ENCODE measurements at places on chromosomes 11 and 22. TPM values are rescaled to one million over a fixed set of nuclear protein-coding genes. Genes with fewer than 3 reads are reported as not detected.

MMP27 gene
- total RNA-seq = not detected

BTG4 gene
- not detected for total RNA-seq

- no peak overlapping the region for H3K4me3 ChIP-seq
- no peaks in the 10 kb centered on the region for H3K27me3 ChIP-seq
- H3K27ac ChIP-seq = no peak overlapping the region
Observed at GRCh38 chr11:90176069-90176468, 41.6 kb downstream of the NAALAD2 start.

SLC22A9 gene
- total RNA-seq = not detected

DNA sequence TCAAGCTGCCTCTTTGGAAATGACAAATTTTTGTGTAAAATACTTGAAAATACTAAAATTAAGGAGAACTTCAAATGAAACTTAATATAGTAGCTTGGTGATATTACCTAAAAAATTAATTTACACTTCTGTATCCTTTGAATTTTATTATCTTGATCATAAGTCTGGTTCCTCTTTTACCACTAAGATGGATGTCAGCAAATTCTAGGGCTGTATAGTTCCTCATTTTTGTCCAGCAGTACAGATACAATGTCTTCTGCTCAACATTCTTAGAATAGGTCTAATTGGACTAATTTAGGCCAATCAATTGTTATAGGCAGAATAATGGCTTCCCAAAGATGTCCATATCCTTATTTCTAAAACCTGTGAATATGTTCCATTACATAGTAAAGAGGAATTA is 1298.0 kb upstream of the RAG2 start:
- H3K36me3 ChIP-seq = no peaks in the 10 kb centered on the region
- no peaks in the 10 kb centered on the region for H3K4me1 ChIP-seq
- H3K27ac ChIP-seq = no peak overlapping the region
- DNase-seq = no peak
- H3K4me3 ChIP-seq = no peak overlapping the region

HPX gene
- not detected for total RNA-seq

F2 gene
- total RNA-seq = not detected

OR52A1 gene
- not detected for total RNA-seq

SLCO2B1 gene
- total RNA-seq = 0.98 TPM

DNA sequence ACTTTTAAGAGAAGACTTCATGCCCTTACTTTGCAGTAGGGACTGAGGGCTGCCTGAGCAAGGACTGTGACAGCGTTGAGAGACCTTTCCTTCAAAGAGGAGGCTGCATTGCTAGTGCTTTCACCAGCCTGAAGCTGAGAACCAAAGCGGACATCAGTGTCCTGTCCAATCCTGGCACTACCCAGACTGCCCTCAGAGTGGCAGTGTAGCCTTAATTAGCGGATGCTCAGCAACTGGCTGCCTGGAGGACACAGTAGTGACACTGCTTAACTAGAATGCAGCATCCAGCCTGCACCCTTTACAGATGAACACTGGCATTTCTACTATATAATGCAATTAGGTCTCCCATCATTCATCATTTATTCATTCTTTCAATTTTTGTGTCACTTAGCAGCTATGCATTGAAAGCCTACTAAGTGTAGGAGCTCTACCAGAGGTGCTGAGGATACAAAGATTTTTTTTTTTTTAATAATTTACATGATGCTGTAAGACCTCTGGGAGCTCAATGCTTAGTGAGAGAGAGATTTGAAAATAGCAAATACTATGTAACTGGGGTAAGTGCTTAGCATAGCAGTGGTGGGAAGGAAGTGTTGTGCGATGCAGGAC is 36.9 kb upstream of the SLC36A4 start:
- H3K36me3 ChIP-seq = no peaks in the 10 kb centered on the region
- DNase-seq = peak; percentile 35
- H3K4me3 ChIP-seq = no peak overlapping the region
- no peaks in the 10 kb centered on the region for H3K4me1 ChIP-seq

PGA5 gene
- not detected for total RNA-seq

GRCh38 chr11:86483940-86484794 is 109.5 kb downstream of the CCDC81 start:
- no peak for DNase-seq
- peaks cover 8% of the 10 kb centered on the region for H3K4me1 ChIP-seq
- no peak overlapping the region for H3K4me3 ChIP-seq

DAGLA gene
- total RNA-seq = 0.20 TPM

DNA sequence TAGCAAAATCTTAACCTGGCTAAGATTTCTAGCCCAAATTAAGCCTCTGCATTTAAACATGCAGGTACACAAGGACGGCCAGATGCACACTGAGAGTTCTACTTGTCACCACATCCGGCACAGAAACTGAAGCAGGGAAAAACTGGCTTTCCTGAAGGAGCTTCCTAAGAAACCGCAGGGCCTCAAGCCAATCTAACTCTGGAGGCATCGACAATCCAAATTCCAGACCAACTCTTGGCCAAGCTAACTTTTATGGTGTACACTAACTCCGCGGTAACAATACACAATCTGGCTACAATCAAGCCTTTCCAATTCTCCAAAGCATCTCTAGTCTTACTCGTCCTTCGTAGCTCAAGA is 1.2 kb downstream of the MSANTD2 start:
- peak overlapping the region; percentile 95 for H3K4me3 ChIP-seq
- H3K27me3 ChIP-seq = no peaks in the 10 kb centered on the region
- no peaks in the 10 kb centered on the region for H3K36me3 ChIP-seq
- peak overlapping the region; percentile 94 for H3K27ac ChIP-seq

- DNase-seq = no peak
- no peaks in the 10 kb centered on the region for H3K36me3 ChIP-seq
- H3K27me3 ChIP-seq = no peaks in the 10 kb centered on the region
- H3K4me1 ChIP-seq = no peaks in the 10 kb centered on the region
- no peak overlapping the region for H3K27ac ChIP-seq
Observed at GRCh38 chr11:24900960-24901549, 404.2 kb downstream of the LUZP2 start.

GRCh38 chr11:3735827-3736226 is 61.5 kb downstream of the NUP98 start:
- no peak for DNase-seq
- H3K4me1 ChIP-seq = no peaks in the 10 kb centered on the region
- peaks cover 35% of the 10 kb centered on the region for H3K36me3 ChIP-seq

MRGPRE gene
- total RNA-seq = not detected

GRCh38 chr22:39815932-39816331 is 77.6 kb downstream of the ENTHD1 start:
- H3K27me3 ChIP-seq = no peaks in the 10 kb centered on the region
- no peak overlapping the region for H3K4me3 ChIP-seq
- DNase-seq = no peak
- no peaks in the 10 kb centered on the region for H3K36me3 ChIP-seq

DNA sequence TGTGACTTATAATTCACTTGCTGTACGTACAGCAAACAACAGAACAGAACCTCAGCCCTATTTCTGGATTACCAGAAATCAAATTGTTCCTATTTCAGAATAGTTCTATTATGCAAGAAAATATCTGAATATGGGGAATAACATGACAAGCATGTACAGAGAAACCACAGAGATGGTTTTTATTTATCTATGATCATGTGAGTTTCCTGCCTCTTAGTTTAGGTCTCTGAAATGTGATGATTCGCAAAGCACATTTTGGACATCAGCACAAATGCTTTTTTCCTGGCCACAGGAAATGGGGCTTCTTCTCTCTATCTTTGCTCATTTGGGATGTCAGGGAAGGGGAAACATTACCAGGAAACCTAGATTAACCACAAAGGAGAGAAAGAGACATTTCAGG is 266.7 kb upstream of the CTSC start:
- H3K36me3 ChIP-seq = no peaks in the 10 kb centered on the region
- no peaks in the 10 kb centered on the region for H3K27me3 ChIP-seq
- H3K4me1 ChIP-seq = no peaks in the 10 kb centered on the region
- no peak for DNase-seq
- no peak overlapping the region for H3K27ac ChIP-seq
- H3K4me3 ChIP-seq = no peak overlapping the region

DNA sequence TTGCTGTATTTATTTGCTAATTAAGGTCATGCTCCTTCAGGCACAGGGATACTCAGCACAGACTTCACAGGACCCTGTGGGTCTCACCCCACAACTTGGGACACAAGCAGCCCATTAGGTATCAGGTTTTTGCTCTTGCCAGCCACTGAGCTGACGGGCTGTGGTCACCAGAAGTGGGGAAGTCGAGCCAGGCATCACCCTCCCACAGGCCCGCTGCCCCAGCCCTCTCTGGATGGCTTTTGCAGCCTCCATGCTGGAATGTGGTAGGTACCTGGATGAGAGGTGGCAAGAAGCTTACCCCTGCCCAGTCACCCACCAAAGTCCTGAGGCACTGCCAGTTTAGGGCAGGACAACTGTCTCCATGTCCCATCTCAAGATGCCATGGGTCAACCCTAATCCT is 88.4 kb downstream of the PAX6 start:
- H3K4me1 ChIP-seq = no peaks in the 10 kb centered on the region
- no peak overlapping the region for H3K4me3 ChIP-seq
- no peaks in the 10 kb centered on the region for H3K36me3 ChIP-seq
- no peak overlapping the region for H3K27ac ChIP-seq

GRCh38 chr11:29634244-29634643 is 382.6 kb downstream of the KCNA4 start:
- no peak overlapping the region for H3K27ac ChIP-seq
- H3K4me1 ChIP-seq = no peaks in the 10 kb centered on the region
- H3K27me3 ChIP-seq = no peaks in the 10 kb centered on the region
- no peaks in the 10 kb centered on the region for H3K36me3 ChIP-seq
- H3K4me3 ChIP-seq = no peak overlapping the region

GRCh38 chr22:49772692-49773091 is 55.0 kb downstream of the BRD1 start:
- H3K4me1 ChIP-seq = no peaks in the 10 kb centered on the region
- no peaks in the 10 kb centered on the region for H3K27me3 ChIP-seq
- no peak overlapping the region for H3K27ac ChIP-seq
- DNase-seq = peak; percentile 29
- H3K4me3 ChIP-seq = no peak overlapping the region

- no peak overlapping the region for H3K4me3 ChIP-seq
- no peaks in the 10 kb centered on the region for H3K27me3 ChIP-seq
- H3K36me3 ChIP-seq = no peaks in the 10 kb centered on the region
- no peaks in the 10 kb centered on the region for H3K4me1 ChIP-seq
- no peak overlapping the region for H3K27ac ChIP-seq
- DNase-seq = peak; percentile 41
Observed at GRCh38 chr22:24181996-24182899, 961 bp downstream of the SUSD2 start.

OR8A1 gene
- total RNA-seq = not detected

- no peak overlapping the region for H3K4me3 ChIP-seq
- no peak for DNase-seq
- no peaks in the 10 kb centered on the region for H3K36me3 ChIP-seq
- H3K27ac ChIP-seq = no peak overlapping the region
- H3K4me1 ChIP-seq = peaks cover 10% of the 10 kb centered on the region
- H3K27me3 ChIP-seq = no peaks in the 10 kb centered on the region
Observed at GRCh38 chr22:40476341-40476740, 105.9 kb downstream of the SGSM3 start.

GRCh38 chr11:110991661-110992355 is 253.7 kb upstream of the POU2AF2 start:
- H3K27ac ChIP-seq = no peak overlapping the region
- DNase-seq = no peak
- no peak overlapping the region for H3K4me3 ChIP-seq
- H3K36me3 ChIP-seq = no peaks in the 10 kb centered on the region
- no peaks in the 10 kb centered on the region for H3K4me1 ChIP-seq

TMEM86A gene
- total RNA-seq = 1.3 TPM

DNA sequence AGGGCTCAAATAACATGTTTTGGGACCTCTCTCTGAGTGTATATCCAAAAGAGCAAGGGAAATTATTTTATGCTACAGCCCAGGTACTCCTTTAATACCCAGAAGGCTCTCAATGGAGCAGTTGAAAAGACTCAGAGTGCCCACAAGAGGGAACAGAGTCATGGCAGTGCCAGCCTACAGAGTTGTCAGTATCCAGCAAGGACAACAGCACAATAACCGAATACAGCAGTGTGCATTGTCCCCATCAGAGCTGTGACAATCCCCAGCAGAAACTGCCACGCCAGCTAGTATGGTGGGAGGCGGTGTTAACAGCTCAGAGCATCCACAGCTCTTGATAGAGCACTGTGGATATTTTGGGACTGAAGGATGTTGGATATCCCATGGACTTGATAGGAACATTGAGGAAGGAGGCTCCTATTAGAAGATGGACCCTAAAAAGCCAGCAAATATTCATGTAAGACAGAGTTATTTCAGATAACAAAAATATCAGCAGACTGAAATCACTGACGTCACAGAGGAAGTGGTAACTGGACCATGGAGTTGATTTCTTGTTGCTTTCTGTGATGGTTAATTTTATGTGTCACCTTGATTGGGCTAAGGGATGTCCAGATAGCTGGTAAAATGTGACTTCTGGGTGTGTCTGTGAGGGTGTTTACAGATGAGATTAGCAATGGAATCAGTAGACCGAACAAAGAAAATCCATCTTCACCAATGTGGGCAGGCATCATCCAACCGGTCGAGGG is 17.7 kb upstream of the PAFAH1B2 start:
- H3K4me1 ChIP-seq = no peaks in the 10 kb centered on the region
- DNase-seq = no peak
- H3K4me3 ChIP-seq = no peak overlapping the region
- H3K27me3 ChIP-seq = no peaks in the 10 kb centered on the region

ISX gene
- not detected for total RNA-seq

DNA sequence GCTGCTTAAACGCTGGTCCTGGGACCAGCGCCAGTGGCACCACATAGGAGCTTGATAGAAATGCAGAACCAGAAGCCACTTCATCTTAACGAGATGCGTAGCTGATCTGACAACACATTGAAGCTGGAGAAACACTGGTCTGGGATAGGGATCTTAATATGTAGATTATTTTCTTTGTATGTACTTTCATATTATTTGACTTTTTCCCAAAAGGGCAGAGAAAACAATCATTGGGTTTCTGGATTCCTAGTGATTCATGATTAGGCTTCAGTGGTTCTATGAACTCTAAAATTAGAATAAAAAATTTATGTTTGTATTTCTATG is 12.3 kb downstream of the MPEG1 start:
- DNase-seq = no peak
- no peaks in the 10 kb centered on the region for H3K36me3 ChIP-seq
- H3K27ac ChIP-seq = no peak overlapping the region
- H3K4me3 ChIP-seq = no peak overlapping the region
- no peaks in the 10 kb centered on the region for H3K27me3 ChIP-seq
- H3K4me1 ChIP-seq = no peaks in the 10 kb centered on the region

BRD1 gene
- 35.1 TPM for total RNA-seq

DNA sequence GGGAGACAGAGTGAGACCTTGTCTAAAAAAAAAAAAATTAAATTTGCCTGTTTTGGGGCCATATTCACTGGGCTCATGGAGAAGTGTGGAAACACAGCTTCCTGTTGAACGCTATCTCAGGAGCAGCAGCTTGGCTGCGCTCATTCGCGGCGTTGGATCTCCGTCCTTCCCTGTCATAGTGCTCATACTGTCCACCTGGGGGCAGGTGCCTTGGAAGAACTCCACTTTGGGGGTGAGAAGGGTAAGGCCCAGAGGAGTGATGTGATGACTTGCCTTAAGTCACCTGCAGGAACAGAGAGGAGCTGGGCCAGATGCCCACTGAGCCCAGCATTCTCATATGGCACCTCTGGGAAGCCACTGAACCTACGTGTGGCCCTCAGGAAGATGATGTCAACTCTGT is 82.8 kb downstream of the CABIN1 start:
- peaks cover 41% of the 10 kb centered on the region for H3K36me3 ChIP-seq
- no peak for DNase-seq
- H3K4me1 ChIP-seq = no peaks in the 10 kb centered on the region
- H3K4me3 ChIP-seq = no peak overlapping the region
- H3K27ac ChIP-seq = no peak overlapping the region

Measured in CD8-positive, alpha-beta memory T cell (primary cell).